ENCODE measurements at places on chromosomes 2 and 18. TPM values are rescaled to one million over a fixed set of nuclear protein-coding genes. Genes with fewer than 3 reads are reported as not detected.

- peaks cover 4% of the 10 kb centered on the region for H3K4me1 ChIP-seq
- H3K36me3 ChIP-seq = no peaks in the 10 kb centered on the region
- H3K4me3 ChIP-seq = no peak overlapping the region
- DNase-seq = peak; percentile 77
- no peaks in the 10 kb centered on the region for H3K27me3 ChIP-seq
- no peak overlapping the region for H3K27ac ChIP-seq
Observed at GRCh38 chr2:223100061-223100511, 48.1 kb downstream of the KCNE4 start.

- H3K4me3 ChIP-seq = no peak overlapping the region
- DNase-seq = no peak
- no peak overlapping the region for H3K27ac ChIP-seq
- H3K36me3 ChIP-seq = no peaks in the 10 kb centered on the region
- H3K4me1 ChIP-seq = no peaks in the 10 kb centered on the region
- no peaks in the 10 kb centered on the region for H3K27me3 ChIP-seq
Observed at GRCh38 chr2:132538331-132538855, 121.8 kb downstream of the GPR39 start.

GRCh38 chr2:162490761-162491470 lies 147.0 kb downstream of the GCA start:
- no peaks in the 10 kb centered on the region for H3K4me1 ChIP-seq
- DNase-seq = no peak
- H3K36me3 ChIP-seq = no peaks in the 10 kb centered on the region
- H3K27ac ChIP-seq = no peak overlapping the region

- no peak overlapping the region for H3K27ac ChIP-seq
- H3K27me3 ChIP-seq = no peaks in the 10 kb centered on the region
- H3K4me3 ChIP-seq = no peak overlapping the region
- no peaks in the 10 kb centered on the region for H3K4me1 ChIP-seq
- H3K36me3 ChIP-seq = no peaks in the 10 kb centered on the region
- DNase-seq = no peak
Observed at GRCh38 chr2:151200277-151200676, 61.4 kb downstream of the RBM43 start.

DNA sequence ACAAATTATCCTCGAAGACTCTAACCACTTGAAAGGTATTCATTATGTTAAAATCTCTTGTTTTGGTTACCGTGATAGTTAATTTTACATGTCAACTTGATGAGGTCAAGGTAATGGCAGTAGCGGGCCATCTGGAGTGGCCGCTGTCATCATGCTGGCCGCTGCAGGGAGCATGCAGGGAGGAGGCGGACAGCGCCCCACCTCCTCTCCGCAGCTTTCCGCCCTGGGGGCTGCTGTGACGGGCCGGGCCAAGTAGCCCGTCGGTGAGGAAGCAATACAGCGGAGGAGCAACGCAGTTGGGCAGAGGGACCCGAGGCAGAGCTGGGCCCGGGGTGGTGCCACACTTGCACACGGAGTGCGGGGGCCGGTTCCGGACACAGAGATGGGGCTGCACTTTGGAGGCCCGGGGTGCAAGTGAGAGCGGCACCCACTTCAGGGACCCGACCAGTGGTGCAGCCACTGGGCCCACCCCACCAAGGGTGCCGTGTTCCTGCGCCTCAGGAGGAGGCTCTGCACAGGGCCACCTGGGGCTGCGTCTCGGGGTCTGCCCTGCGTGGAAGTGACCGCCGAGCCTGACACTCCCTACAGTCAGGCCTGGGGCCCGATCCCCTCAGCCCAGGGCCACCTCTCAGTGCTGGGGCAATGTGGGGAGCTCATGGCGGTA lies 452.4 kb downstream of the LRATD1 start:
- H3K36me3 ChIP-seq = no peaks in the 10 kb centered on the region
- no peaks in the 10 kb centered on the region for H3K4me1 ChIP-seq
- no peak overlapping the region for H3K27ac ChIP-seq
- H3K27me3 ChIP-seq = no peaks in the 10 kb centered on the region

DNA sequence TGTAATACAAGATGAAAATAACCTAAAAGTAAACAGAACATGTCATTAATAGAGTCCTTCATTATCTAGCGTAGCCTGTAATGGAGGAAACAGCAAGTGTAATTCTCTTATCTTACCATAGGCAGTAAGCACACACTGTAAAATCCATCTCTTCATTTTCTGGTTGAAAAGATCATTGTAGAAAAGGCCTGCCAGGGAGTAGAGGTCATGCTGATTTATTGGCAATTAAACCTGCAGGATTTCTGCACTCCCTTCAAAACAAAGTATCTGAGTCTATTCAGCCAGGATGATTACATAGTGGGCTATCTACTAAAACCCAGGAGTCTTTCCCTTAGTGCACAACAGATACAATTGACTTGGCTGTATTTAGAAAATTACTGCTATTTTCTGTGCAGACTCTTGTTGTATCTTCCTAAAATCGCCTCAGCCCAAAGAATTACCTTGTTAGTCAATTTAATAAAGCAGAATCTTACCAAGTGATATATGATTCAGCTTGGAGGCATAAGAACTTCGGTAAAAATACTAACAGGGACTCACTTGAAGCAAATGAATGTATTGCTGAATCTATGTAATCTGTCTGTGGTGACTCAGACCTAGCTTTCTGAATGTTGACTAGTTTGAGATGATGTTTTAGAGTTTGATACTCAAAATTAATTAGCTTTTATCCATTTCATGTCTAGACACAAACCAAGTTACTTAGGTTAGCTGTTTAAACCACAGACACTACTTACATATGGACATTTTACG lies 250.4 kb upstream of the STON1 start:
- H3K36me3 ChIP-seq = no peaks in the 10 kb centered on the region
- H3K4me1 ChIP-seq = no peaks in the 10 kb centered on the region
- no peaks in the 10 kb centered on the region for H3K27me3 ChIP-seq
- H3K27ac ChIP-seq = no peak overlapping the region

ESPNL gene
- 1.4 TPM for total RNA-seq

RGPD3 gene
- 0.18 TPM for total RNA-seq

DNA sequence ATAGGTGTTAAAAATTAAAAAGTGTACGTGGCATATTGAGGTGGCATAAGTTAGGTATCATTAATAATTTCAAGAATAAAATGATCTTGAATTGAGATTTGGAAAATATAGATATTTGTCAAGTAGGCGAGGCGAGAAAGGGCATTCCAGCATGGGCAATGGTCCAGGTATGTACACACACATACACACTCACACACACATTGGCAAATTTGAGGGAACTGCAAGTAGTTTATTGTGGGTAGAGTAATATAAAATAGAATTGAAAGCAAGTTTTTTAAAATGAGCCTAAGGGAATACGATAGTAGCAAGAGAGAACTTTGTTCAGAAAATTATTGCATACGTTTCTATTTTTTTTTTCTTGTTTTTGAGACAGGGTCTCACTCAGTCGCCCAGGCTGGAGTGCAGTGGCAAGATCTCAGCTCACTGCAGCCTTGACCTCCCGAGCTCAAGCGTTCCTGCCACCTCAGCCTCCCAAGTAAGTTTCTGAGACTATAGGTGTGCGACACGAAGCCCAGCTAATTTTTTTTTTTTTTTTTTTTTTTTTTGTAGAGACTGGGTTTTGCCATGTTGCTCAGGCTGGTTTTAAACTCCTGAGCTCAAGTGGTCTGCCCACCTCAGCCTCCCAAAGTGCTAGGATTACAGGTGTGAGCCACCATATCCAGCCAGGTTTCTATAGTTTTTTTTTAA lies 96.7 kb upstream of the SLC39A10 start:
- H3K27me3 ChIP-seq = no peaks in the 10 kb centered on the region
- no peaks in the 10 kb centered on the region for H3K36me3 ChIP-seq
- DNase-seq = peak; percentile 53
- peak overlapping the region; percentile 97 for H3K27ac ChIP-seq
- peaks cover 20% of the 10 kb centered on the region for H3K4me1 ChIP-seq
- H3K4me3 ChIP-seq = no peak overlapping the region

DNA sequence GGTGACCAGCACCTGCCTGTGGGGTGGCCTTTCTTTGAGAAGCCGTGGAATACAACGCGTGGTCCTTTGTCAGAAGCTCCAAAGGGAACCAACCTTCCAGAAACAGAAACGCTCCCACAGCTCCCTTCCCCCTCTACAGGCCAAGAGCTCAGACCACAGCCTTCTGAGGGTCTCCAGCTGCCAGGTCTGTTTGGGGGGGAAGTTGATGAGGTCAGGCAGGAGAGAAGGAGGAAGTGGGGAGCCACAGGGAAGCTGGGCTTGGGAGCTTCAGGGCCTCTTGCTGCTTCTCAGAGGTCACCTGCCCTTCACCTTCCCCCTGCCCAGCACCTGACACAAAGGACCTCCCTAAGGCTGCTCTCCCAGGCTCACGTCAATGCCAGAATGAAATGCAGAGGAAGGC lies 287.7 kb upstream of the ID2 start:
- H3K4me3 ChIP-seq = no peak overlapping the region
- H3K27me3 ChIP-seq = peaks cover 5% of the 10 kb centered on the region
- no peak for DNase-seq
- H3K4me1 ChIP-seq = no peaks in the 10 kb centered on the region
- no peaks in the 10 kb centered on the region for H3K36me3 ChIP-seq

- peaks cover 29% of the 10 kb centered on the region for H3K4me1 ChIP-seq
- peak overlapping the region; percentile 36 for H3K27ac ChIP-seq
- no peak for DNase-seq
- H3K4me3 ChIP-seq = no peak overlapping the region
- H3K36me3 ChIP-seq = peaks cover 5% of the 10 kb centered on the region
- H3K27me3 ChIP-seq = no peaks in the 10 kb centered on the region
Observed at GRCh38 chr2:217291259-217291658, 431.4 kb upstream of the TNP1 start.

CXCR1 gene
- total RNA-seq = not detected

ERLEC1 gene
- 40.3 TPM for total RNA-seq

SLC5A7 gene
- total RNA-seq = not detected

MAP3K2 gene
- 31.9 TPM for total RNA-seq

GRCh38 chr2:177754492-177754873 lies 318.1 kb downstream of the PDE11A start:
- peak overlapping the region; percentile 25 for H3K27ac ChIP-seq
- DNase-seq = no peak
- H3K27me3 ChIP-seq = peaks cover 3% of the 10 kb centered on the region
- H3K4me3 ChIP-seq = no peak overlapping the region
- peaks cover 4% of the 10 kb centered on the region for H3K4me1 ChIP-seq
